ENCODE measurements at places on chromosomes 11 and 22.

GRCh38 chr11:131591051-131591461 is 220.6 kb downstream of the NTM start:
- DNase-seq: no peak

GRCh38 chr11:27557226-27557625 is 50.7 kb upstream of the LIN7C start:
- DNase-seq: no peak

- no peak for DNase-seq
These were observed 67.7 kb upstream of the ANO3 start for GRCh38 chr11:26264266-26264665.

DNA sequence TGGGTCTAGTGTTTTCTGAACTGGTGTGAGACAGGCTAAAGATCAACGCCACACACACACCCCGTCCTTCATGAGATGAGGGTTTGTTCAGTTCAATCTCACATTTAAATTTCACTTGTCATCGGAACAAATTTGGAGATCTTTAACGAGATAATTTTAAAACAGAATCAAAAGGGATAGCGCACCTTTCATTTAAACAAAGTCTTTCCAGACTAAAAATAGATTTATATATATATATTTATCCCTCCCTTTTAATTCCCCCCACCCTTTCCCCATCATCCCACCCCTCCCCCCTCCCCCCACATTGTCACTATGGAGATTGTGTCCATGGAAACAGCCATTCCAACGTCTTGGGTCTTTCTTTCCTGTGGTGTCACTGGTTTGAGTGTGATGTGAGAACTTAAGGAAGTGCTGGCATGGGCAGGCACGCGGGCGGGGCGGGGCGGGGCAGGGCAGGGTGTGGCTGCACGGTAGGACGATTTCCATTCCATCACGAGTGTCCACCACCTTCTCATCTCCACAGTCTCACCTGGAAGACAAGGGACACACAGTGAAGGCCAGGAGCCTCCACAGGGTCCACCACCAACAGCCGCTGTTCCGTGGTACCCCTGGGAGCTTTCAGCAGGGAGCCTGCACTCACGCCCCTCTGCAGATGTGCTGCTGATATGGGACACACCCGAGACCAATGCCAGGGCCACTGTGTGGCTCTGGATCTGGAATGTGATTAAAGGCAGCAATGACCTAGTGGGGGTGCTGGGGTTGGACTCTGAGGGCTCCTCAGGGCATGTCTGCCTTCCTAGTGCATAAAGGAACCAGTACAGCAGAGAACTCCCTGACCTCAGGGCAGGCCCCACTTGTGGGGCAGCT is 30.5 kb upstream of the CYP2D6 start:
- DNase-seq: no peak

DNA sequence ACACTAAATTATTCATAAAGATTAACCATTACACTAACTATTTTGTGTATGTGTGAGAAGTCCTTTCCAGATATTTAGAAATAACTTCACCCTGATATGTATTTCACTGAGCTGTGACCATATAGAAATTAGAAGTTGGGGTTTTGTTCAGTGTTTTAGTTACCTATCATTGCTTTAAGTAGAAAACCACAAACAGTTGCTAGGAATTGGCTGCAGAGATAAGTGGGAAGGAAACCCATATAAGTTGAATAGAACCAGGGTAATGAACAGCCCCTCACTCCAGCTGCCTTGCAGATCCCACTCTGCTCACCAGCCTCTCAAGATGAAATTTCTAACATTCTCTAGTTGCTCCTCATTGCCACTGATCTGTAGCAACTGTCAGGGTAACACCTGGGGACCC is 10.3 kb downstream of the SRSF8 start:
- DNase-seq: no peak

DNA sequence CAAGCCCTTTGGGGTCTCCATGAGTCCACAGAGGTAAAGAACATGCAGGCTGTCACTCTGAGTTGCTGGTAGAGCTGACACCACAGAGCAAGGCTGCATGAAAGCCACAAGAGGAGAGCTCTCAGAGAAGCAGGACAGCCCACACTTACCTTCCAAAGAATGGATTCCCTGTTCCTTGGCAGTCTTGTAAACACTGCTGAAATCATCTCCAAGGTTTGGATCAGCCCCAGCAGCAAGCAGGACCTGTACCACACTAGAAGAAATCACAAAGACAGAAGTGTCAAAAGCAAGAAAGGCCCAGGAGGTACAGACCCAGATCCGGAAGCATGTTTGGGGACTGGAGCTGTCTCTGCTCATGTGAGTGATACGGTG is 54.2 kb downstream of the CLPB start:
- DNase-seq: no peak

DNA sequence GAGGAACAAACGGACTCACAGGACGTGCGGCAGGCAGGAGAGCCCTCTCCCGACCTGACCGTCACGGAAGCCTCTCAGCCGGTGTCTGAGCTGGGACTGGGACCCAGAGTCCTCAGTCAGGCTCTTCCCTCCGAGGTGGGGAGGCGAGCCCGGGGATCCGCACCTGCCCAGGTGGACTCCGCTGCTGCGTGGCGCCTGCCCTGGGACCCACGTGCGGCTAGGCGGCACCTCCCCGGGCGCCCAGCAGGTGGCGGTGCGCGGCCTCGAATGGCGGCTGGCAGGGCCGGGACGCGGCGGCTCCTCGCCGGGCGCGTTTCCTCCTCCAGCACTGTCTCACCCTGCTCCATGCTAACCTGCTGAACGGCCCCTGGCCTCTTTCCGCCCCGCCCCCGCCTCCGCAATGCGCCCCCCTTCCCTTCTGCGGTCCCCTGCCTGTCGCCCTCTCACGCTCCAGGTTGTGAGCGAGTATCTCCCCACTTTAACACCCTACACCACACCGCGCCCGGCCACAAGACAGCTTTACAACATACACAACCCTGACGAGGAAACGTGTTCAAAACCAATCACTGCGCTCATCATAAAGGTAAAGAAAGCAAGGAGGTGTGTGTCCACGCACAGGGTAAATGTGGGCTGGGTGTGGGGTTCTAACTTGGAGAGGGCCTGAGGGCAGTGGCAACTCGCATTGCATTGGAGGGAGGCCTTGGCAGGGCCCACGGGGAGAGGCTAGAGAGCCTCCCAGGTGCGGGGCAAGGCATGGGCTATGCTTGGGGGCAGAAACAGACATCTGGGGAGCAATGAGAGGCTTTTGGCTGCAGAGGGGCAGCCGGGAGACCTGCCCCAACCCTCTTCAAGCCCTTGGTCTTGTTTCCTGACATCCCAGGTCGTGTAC is 25.9 kb upstream of the ATXN10 start:
- peak; percentile 79 for DNase-seq

GRCh38 chr11:43994196-43994595 is 51.8 kb downstream of the C11orf96 start:
- DNase-seq: no peak

DNA sequence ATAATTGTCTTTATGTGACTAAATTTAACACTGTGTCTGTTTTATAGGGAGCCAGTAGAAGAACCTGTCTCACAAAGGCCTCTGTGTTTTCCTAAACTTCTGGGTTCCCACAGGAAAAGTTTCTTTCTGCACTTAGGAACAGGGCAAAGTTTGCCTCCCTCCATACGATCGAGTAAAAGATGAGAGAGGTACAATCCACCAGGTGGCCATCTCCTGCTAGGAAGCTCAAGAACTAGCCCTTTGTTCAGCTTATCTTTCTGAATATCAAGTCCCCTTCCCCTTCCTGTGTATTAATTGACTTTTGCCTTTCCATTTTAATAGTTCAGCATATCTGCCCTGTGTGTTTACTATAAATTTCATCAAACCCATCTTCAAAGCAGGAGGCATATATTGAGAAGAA is 18.0 kb downstream of the CSNK2A3 start:
- DNase-seq: no peak

GRCh38 chr11:134988495-134988894 is 576.5 kb upstream of the B3GAT1 start:
- no peak for DNase-seq

- DNase-seq: no peak
These were observed 55.8 kb downstream of the ELFN2 start for GRCh38 chr22:37371491-37371890.

- no peak for DNase-seq
These were observed 8.8 kb downstream of the MISFA start for GRCh38 chr11:18608376-18608775.

GRCh38 chr11:726278-727220 is 20.5 kb downstream of the EPS8L2 start:
- no peak for DNase-seq

DNA sequence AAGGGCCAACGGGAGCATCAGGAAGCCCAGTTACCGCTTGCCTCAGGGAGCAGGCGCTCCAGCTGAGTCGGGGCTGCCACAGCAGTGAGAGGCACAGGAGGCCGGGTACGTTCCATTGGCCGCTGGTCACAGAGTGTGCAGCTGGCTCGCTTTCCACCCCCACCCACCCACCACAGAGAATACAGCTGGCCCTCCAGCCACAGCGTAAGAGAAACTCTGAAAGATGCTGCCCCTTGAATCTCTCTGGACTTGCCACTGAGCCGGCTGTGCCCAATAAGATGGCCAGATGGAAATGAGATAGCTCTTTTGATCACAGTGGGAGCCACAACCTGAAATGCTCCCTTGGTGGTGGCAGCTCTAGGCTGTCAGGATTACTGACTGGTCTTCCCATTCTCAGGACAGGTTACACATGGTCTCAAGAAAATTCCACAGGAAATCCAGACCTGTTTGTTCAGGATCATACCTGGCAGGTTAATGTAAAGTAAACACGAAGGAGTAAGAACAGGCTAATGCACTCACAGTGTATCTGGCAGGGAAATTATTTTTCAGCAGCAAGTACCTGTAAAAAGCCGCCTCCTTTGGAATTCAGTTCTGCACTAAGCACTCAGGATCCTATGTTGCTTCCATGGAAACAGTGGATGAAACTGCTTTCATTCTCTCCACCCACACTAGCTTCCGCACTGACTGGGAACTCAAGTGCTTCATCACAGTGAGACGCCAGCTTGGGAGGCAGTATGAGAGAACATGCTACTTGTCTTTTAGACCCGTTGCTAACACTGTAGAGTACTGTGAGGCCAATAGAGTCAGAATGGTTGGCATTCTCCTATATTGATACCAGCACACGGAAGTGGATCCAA is 16.5 kb downstream of the SIAE start:
- no peak for DNase-seq

DNA sequence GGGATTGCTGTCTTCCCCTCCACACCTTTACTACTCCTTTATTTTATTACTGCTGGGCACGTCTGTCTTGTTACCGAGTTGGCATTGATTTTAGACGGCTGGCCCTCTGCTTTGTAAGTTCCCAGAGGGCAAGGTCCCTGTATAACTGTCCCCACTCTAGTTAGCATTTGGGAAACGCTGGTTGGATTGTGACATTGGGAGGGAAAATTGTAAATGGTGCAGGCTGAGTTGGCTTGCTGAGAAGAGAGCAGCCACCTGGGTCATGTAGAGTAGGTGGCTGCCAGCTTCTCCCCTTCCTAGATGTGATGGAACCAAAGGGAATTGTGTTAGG is 1.7 kb downstream of the TAB1 start:
- DNase-seq: no peak

- DNase-seq: no peak
These were observed 89.8 kb downstream of the APIP start for GRCh38 chr11:34826384-34826726.

- no peak for DNase-seq
These were observed 20.2 kb downstream of the RFPL1 start for GRCh38 chr22:29458551-29458950.

DNA sequence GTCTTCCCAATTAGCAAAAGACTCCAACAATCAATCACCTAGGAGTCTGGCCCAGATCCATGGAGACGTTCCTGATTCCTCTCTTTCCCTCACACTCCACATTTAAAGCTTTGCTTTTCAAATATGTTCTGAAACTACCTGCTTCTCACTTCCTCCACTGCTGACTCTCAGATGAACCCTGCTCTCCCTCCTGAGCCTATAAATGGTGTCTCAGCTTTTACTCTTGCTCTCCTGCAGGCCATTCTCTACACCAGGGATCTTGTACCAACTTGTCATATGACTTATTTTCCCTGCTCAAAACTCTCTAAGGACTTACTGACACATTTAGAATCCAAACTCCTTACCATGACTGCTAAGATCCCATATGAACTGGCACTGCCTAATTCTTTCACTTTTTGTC is 138.4 kb upstream of the DDI1 start:
- no peak for DNase-seq

GRCh38 chr11:62401811-62402210 is 17.0 kb upstream of the SCGB1A1 start:
- DNase-seq: no peak

DNA sequence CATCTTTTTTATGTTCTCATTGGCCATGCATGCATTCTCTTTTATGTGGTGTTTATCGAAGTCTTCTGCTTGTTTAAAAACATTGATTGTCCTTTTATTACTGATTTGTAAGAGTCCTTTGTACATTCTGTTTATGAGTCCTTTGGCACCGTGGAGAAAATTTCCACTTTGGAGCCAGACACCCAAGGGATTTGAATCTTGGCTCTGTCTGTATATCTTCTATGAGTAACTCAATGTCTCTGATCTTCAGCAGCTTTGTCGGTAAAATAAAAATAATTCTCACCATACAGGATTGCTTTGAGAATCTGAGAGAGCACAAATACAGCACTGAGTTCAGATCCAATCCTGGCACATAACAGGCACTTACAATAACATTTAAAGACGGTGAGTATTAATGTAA is 12.8 kb upstream of the SORL1 start:
- no peak for DNase-seq

DNA sequence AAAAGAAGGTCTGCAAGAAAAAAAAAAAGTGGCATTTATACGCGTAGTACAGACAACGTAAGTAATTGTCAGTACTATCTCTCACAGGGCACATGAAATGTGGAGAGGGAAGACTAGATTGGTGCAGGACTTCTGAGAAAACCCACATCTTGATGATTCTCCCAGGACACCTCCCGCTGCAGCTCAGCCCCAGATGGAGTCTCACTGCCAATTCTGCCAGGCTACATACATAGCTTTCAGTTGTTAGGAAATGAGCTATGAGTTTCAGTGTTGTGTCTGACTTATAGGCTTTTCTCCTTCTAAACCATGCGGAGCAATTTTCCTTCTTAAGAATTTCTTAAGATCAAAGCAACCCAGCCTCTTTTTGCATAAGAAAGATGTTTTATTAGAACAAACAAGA is 9.6 kb downstream of the OR5A2 start:
- DNase-seq: no peak

GRCh38 chr11:97361812-97362378 is 972.1 kb downstream of the JRKL start:
- no peak for DNase-seq

GRCh38 chr11:19594326-19594725 is 118.3 kb upstream of the NAV2 start:
- DNase-seq: no peak

GRCh38 chr11:134152696-134153095 is 71.1 kb downstream of the NCAPD3 start:
- no peak for DNase-seq

- DNase-seq: peak; percentile 32
These were observed 4.1 kb downstream of the SUN2 start for GRCh38 chr22:38751422-38752346.

DNA sequence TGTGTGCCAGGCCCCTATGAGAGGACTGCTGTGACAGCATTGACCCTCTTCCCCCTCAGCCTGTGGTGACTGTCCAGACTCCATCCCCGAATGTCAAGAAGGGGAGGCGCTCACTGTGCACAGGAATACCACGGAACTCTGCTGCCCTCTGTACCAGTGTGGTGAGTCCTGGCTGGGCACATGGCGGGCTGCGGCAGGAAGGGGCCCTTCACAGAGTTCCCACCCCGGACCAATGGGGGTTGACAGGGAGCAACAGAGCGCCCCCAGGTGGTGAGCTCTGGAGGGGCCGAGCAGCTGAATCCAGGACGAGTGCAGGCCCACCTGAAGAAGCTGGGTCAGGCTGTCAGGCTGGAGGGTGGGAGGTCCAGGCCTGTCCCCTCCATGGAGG is 83.8 kb upstream of the MYOD1 start:
- DNase-seq: no peak

GRCh38 chr11:6660712-6661111 is 5.1 kb upstream of the DCHS1 start:
- no peak for DNase-seq

Measured in stimulated activated CD4-positive, alpha-beta T cell treated with anti-CD3 and anti-CD28 coated beads, Interleukin-15, amount 100 ng/mL, for 1 hour (primary cell).